ENCODE measurements at places on chromosomes 4 and X.

DNA sequence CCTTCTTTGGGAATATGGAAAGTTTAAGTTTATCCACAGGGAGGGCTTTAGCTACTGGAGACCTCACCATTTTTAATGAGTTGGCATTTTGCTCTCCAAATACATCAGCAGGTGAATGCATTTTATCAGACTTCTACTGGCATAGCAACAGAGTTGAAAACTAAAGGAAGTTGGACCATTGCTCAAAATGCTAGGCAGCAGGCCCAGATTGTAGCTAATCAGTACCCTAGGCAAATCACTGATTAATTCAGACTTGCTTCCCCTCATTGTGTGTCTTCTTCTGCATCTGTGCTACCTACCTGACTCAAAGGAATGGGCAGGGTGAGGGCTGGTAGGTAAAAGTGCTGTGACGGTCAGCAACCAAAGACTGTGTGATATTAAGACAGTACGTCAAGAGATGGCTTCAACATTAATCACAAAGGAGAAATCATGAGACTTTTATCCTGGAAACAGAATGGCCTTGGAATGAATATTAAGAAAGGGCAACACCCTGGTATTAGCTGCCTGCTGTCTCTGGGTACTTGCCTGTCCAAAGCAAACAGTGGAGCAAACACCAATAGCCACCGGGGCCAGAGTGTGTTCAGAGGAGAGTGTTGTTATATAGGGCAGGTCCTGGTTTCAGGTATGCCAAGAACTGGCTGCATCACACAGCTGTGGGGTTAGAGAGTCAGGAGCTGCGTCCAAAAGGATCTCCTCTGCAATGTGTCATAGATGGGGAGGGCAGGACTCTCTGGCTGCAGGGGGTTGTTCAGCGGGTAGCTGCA, 17.1 kb upstream of the SMIM20 start:
- no peak for DNase-seq

- DNase-seq = no peak
Measured at GRCh38 chrX:145821291-145821897, 3.8 kb downstream of the SLITRK2 start.

GRCh38 chr4:138689187-138689586, 326.4 kb upstream of the NOCT start:
- DNase-seq = no peak

- DNase-seq = no peak
Measured at GRCh38 chr4:96916711-96917110, 1076.8 kb downstream of the PDHA2 start.

GRCh38 chr4:181181331-181181730, 1061.9 kb upstream of the TENM3 start:
- no peak for DNase-seq

DNA sequence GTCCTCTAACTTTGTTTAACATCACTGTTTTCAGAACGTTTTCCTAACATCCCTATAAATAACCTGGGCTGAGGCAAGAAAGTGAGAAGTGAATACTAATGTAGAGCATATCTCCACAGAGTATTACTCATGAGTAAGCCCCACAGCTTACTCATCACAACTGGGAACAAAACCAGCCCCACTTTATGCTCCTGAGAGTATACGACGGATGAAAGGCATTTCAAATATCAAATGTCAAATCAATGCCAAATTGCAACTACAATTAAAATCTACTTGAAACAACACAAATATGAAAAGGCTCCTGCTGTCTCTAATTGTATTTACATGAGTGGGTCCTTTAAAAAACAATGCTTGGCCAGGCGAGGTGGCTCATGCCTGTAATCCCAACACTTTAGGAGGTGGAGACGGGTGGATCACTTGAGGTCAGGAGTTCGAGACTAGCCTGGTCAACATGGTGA, 41.2 kb downstream of the SH3RF1 start:
- DNase-seq = no peak

DNA sequence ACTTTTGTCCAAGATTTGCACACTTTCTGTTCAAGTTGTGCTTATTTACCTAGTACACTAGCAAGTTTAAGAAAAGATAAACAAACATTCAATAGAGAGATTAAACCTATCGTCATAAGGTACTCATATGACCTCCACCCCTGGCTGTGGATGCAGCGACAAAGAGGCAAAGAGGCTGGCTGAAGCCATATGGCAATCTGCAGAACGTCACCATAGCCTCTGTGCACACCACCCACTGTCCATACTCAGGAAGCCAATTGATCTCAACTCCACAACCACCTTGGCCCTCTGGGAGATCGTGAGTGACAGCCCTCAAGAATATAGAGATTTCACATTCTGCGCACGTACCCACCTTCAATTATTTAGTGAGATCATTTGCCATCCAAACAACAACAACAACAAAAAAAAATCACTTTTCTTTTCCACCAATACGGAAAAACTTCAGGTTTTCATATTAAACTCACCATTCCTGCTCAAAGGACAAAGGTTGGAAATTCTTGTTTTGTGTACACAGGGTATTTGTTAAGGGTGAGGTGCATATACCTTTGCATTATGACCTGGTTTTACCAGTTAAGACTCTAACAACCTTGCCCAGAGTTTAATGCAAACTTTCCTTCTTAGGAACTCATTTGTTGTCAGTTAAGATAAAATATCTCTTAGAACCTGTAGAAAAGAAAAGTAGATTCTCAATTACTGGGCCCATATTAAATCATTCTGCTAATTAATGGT, 243.0 kb upstream of the FSTL5 start:
- DNase-seq = no peak

DNA sequence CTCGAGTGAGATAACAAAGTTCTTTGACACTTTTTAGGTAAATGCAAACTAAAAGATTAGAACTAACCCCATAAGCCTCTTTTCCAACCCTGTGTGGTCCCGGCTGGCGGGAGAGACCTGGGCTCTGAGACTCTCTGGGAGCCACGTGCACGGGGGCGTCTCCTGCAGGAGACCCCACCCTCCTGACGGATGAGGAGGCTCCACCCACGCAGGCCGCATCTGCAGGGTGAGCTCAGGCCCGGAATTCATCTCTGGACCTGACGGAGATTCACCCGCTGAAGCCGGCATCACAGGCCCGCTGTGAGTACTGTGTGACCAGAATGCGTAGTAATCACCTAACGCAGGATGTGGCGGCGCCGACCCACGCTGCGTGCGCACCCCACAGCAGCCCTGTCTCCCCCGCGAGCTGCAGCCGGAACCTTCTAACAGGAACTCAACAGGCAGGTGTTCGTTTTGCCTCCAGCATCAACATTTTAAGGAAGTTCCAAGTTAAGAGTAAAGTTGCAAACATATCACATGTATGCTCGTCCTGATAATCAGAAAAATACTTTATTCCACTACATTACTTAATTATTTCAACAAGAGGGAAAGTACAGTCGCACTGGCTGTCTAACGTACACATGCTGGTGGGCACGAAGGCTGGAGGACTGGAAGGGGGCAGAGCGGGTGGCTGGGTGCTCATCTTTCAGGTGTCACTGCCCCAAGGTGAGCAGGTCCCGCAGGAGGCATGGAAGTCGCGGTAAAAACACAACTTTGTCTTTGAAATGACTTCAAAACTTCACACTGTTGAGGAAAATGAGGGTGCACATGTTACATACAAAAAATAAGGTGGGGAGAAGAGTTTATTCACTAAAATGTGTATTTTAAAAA, 44.5 kb downstream of the FGFRL1 start:
- DNase-seq = peak; percentile 65
